DMS79 (cell line): ENCODE measurements at places on chromosomes 1 and 21.

DNA sequence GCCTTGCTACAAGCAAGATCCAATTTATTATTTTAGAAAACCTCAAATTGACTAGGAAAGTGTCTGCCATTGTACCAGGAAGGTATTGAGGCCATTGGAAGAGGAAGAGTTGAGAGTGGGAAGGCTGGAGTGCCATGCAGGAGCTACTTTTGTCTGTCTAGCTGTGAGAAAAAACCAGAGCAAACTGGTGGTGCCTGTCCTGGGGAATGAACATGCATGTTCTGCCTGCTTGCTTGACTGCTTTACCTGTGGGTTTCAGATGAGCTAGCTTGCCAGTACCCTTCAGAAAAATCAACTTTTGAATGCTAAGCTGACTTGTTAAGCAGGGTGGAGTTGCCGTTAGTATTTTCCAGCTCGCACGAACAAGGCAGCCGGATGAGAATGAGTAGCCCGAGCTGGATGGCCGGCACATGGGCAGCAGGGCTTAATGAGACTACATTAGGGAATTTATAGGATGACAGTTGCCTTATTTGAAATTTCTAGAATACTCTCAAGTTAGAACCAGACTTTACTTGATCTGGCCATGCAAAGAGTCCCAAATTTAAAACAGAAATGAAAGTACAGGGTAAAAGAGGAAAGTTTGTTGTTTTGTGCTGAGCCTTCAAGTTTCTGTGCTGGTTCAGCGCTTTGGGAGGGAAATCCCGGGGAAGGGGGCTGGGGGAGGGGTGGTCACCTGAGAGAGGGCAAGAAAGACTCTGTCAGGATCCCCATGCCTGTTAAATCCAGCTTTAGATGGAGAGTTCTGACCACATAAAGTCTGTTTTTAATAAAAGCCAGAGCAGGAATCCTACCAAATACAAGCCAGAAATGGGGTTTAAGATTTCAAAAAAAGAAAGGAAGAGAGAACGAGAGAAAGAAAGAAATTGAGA is 29.6 kb upstream of the C1orf105 start:
- DNase-seq: no peak

DNA sequence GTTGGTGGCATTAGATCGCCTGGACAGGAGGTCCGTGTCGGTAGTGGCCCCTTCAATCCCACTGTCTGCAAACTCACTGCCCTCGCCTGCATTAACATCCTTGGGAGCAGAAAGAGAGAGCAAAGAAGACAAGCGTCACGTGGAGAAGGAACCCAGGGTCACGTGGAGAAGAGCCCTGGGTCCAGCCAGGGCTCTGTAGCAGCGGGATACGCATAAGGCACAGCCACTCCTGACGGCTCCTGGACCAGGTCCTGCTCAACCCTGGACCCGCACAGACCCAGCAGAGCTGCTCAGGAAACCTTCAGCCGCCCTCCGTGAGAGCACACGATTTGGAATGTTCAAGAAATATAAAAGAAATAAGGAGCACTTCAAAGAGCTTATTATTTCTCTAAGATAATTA is 92.0 kb downstream of the TIAM1 start:
- DNase-seq: no peak

GRCh38 chr21:32521736-32522355 is 63.5 kb downstream of the TCP10L start:
- DNase-seq: no peak

DNA sequence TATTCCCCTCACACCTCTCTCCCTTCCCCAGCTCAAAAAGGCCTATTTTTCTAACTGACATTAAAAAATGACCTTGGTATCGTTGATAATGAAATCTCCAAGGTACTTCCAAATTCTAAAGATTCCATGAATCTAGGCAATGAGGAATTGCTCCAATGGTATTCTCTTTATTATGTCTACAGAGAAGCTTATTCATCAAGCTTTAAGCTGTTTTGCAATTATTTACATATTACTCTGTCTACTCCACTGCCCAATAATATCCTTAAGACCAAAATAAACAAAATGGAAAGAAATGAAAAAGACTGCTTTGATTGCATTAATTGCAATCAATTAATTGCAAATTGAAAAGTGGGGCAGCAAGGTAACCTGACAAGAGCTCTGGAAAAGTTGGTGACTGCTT is 7.9 kb downstream of the PLPP3 start:
- no peak for DNase-seq

DNA sequence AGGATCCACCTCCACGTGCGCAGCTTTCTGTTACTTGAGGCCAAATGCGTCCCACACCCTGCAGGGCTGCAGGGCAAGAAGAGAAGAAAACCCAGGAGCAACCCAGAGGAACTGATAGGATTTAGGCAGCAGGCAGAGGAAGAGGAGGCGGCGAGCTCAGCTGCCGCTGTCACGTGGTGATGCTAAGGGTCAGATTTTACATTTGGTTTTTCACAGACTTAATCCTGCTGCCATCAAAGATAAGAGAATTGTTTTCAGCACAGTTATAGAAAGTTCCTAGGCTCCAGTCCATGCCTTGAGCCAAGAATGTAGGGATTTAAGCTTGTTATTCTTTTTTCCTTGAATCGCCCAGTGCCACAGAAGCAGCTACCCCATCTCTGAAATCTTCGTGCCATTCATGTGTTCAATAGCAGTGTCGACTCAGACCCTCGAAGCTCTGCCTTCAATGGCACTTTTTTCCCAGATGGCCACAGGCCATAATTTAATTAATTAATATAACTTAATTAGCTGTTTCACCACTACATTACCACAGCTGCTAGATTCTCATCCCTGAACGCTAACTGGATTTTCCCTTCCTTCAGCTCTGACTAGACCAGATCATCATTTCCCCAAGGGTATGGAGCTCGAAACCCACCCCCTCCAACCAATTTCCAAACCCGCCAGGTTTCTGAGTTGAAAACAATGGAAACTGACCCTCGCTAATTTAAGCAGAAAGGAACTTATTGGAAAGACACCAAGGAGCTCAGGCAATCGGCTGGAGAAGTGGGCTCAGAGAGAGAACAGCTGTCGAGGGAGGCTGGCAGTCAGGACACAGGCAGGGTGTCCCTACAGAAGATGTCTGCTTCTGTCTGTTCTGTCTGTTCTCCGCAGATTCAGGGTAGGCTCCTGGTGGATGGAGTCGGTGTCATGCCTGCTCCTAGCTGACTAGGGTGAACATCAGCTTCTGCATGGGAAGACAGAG is 36.2 kb downstream of the LDLRAP1 start:
- DNase-seq: no peak

- no peak for DNase-seq
These were observed 45.6 kb downstream of the RHBG start for GRCh38 chr1:156414461-156415064.

GRCh38 chr21:33197496-33197895 is 32.2 kb upstream of the IFNAR2 start:
- DNase-seq: peak; percentile 19

- DNase-seq: no peak
These were observed 35.5 kb downstream of the MFSD2A start for GRCh38 chr1:39990428-39990827.

DNA sequence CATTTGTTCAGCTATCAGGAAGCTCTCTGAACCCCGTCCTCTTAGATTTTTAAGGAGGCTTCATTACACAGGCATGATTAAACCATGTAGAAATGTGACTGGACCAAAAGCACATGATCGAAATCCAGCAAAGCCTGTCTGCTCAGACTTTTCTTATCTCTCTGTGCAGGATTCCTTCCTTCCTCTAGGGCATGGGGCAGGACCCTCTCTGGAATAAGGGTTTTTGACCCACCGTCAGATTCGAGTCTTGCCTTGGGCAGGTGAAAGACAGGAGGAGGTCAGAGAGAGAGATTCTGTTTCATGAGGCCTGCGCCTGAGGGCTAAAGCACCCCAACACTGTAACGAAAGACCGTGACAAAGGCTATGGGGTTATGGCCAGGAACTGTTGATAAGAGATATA is 136.8 kb downstream of the RHOU start:
- DNase-seq: no peak

DNA sequence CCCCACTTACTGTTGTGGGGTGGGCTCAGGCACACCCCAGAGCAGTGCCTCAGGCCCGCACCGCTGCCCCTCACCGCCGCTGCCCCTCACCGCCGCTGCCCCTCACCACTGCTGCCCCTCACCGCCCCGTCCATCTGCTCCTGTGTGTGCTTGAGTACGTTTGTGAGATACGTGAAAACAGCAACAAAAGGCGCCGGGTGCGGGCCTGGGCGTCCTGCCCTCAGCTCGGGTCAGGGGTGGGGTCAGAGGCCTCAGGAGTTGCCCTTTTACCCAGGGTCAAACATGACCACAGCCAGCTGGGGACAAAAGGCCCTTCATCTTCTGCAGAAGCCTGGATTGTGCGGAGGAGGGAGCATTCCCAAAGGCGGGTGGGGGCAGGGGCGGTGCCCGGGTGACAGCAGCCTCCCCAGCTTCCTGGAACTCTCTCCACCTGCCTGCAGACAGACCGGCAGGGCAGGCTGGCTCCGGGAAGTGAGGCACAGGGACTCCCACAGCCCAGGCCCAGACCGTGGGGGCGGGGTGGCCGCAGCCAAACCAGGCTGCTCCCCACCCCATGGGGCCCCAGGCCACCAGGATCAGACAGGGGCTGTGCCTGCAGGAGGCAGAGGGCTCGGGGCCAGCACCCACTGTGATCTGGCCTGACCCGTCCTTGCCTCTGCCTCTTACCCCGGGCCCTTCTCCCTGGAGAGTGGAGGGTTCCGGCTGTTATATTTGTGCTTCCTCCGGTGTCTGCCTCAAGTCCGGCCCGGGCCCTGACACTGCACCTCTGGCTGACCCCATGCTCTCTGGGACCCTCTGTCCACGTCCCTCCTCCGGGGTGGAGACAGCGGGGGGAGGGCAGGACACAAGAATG is 2.3 kb upstream of the VWA1 start:
- no peak for DNase-seq

GRCh38 chr1:87113313-87113712 is 198.9 kb downstream of the HS2ST1 start:
- peak; percentile 72 for DNase-seq

DNA sequence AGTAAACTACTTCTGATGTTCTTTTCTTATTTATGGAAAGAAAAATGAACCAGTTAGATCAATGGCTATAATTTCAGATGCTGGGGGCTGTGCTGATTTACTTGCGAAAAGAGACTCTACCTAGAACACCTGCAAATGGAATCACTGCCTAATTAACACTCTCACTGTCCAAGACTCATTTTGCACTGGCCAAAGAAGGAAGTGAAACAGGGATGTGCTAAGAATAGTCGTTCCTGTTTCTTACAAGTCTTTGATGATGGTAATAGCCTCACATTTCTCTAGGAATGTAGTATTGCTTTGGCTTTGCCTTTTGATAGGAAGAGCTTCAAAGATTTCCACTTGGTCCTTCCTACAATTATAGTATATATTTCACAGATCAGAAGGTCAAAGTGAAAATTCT is 12.7 kb upstream of the TSNAX start:
- DNase-seq: no peak
